Dermis blood vessel endothelial cell (primary cell): ENCODE measurements at places on chromosomes 13 and 19. TPM values are rescaled to one million over a fixed set of nuclear protein-coding genes. Genes with fewer than 3 reads are reported as not detected.

- peak; percentile 73 for DNase-seq
Observed at GRCh38 chr19:44808463-44809371, at the start of gene BCAM. TSS of gene BCAM (plus strand) at chr19:44809103. CDS start at chr19:44809125, 22 bp downstream.

Gene ZNF582
- total RNA-seq: 2.2 and 2.5 TPM in 2 replicates

DNA sequence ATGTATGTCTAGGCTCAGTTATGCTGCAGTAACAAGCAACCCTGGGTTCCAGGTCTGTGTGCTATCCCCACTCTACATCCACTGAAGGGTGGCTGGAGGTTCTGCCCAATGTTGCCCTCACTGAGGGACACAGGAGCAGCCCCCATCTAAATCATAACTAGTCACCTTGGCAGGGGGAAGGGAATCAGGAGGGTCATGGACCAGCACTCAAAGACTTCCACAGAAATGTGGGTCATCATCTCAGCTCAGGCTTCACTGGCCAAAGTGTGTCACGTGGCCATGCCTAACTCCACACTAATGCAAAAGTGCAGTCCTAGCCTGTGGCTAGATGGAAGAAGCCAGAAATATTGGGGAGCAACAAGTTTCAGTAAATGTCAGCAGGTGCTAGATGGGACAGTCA, 137.3 kb upstream of the ZNF507 start:
- DNase-seq: no peak

Gene TEX26
- total RNA-seq: not detected in 2 replicates

GRCh38 chr13:46113596-46113995, 8.8 kb upstream of the CPB2 start:
- peak; percentile 64 for DNase-seq

DNA sequence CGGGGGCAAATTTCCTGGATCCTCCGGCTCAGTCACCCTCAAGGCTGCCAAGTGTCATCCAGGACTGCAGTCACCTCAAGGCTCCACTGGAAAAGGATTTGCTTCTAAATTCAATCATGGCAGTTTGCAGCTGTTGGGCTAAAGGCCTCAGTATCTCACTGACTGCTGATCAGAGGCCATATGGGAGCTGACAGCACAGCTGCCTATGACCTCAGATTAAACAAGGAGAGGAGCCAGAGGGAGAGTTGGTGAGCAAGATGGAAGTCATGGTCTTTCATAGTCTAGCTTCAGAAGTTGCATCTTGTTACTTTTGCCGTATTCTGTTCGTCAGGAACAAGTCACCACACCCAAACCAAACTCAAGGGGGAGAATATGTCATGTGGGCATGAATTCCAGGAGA, 849.7 kb downstream of the UQCRFS1 start:
- DNase-seq: no peak

- no peak for DNase-seq
Observed at GRCh38 chr19:29239213-29239776, 26.3 kb upstream of the UQCRFS1 start.

DNA sequence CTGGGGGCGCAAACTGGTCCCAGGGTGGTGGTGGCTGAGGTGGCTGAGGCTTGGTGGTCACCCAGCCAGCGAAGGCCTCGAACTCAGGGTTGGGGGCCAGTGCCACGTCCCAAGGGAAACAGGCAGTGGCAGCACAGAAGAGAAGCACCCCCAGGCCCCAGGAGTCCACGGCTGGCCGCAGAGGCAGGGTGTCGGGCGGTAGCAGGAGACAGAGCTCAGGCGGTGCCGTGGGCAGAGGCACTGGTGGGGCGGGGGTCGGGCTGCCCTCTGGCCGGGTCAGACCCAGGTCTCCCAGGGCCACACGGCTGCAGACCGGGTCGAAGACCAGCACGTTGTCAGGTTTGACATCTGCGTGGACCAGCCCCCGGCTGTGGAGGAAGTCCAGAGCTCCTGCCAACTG, 4.2 kb upstream of the SBK2 start:
- DNase-seq: no peak

Gene TTYH1
- not detected in 2 replicates for total RNA-seq

- no peak for DNase-seq
Observed at GRCh38 chr19:10533646-10534386, 9.9 kb upstream of the ATG4D start.

Gene CYP2A7
- total RNA-seq: not detected in 2 replicates

GRCh38 chr19:58482372-58482771, 6.2 kb downstream of the ZNF446 start:
- no peak for DNase-seq

Gene FUT2
- not detected in 2 replicates for total RNA-seq
